Stimulated activated CD8-positive, alpha-beta memory T cell treated with anti-CD3 and anti-CD28 coated beads, Interleukin-2, amount 100 ng/mL, for 1 hour (primary cell): ENCODE measurements at places on chromosomes 5 and 9.
A peak's percentile ranks its signal among the peaks of the same experiment; 100 is the strongest.

GRCh38 chr5:153981905-153982605 is 56.7 kb downstream of the FAM114A2 start:
- no peak for DNase-seq

DNA sequence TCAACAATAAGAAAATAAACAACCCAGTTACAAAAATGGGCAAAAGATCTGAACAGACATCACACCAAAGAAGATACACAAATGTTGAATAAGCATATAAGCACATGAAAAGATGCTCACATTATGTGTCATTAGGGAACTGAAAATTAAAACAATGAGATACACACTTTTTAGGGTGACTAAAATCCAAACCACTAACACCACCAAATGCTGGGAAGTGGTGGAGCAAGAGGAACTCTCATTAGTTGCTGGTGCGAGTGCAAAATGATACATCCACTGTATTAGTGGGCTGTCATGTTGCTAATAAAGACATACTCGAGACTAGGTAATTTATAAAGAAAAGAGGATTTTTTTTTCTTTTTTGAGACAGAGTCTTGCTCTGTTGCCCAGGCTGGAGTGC is 329.1 kb downstream of the TMEM38B start:
- DNase-seq = no peak

GRCh38 chr5:79229357-79230174 is 6.4 kb upstream of the JMY start:
- no peak for DNase-seq

DNA sequence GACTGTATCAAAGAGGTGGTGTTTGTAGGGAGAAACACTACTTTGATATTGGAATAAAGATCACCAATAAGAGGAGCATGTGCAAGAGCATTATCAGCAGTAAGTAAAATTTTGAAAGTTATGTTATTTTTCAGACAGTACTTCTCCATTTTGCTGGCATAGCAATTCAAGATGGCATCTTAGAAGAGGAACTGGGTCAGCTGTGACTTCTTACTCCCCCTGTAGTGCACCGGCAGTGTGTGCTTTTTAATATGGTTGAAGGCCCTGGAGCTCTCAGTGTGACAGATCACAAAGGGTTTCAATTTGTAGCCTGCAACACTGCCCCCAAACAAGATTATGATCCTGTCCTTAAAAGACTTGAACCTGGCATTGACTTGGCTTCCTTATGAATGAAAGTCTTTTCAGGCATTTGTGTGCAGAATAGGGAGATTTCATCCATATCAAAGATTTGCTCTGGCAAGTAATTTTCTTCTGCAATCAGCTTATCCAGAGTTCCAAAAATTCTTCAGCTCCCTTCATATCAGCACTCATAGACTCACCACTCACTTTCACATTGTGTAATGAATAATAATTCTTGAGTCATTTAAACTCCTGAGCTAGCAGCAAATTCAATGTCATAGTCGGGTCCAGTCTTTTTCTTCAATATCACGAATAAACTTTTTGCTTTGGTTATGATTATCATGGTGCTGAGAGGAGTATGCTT is 105.7 kb upstream of the MAMDC2 start:
- no peak for DNase-seq

DNA sequence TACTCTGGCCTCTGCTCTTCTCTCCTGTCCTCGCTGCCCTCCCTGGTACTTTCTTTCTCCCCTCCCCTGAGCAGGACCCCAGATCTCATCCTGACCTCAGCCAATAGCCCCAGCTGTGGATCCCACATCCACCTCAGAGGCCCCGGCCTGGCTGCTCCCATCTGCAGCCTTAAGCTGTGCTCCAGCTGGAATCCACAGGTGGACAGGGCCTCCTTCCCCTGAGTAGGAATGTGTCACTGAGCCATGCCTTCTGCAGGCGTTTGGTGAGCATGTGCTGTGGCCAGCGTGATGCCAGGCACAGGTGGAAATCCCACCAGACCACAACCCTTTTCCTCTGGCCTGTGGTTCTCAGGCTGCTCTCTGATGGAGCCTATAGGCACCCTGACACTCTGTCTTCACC is 68.9 kb downstream of the C5orf15 start:
- no peak for DNase-seq

DNA sequence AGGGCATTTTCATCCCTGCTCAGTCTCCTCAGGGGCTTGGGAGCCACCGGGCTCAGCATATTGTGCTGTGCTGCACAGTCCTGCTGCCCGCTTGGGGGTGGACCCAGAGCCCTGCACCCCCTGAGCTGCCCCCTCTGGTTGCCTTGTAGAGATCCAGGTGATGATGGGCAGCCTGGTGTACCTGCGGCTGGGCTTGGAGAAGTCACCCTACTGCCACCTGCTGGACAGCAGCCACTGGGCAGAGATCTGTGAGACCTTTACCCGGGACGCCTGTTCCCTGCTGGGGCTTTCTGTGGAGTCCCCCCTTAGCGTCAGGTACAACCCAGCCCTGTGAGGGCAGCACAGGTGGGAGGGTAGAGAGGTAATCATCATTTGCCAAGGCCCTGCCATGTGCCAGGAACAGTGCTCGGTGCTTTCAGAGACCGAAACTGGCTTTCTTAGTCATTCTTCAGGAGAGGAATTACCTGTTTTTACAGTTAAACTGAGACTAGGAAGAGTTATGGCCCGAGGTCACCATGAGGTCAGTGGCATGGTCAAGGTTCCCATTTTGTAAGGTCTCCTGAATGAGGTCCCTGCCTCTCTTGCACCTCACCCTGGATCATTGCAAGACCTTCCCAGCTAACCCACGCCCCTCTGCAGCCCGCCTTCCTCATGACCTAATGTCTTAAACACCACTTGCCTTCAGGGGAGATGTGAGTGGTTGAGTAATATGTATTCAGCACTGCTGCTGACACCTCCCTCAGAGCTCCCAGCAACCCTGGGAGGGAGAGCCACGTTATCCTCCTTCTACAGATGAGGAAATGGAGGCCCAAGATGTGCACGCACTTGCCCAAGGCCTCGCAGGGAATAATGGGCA is 7.5 kb downstream of the NHP2 start:
- peak; percentile 66 for DNase-seq

DNA sequence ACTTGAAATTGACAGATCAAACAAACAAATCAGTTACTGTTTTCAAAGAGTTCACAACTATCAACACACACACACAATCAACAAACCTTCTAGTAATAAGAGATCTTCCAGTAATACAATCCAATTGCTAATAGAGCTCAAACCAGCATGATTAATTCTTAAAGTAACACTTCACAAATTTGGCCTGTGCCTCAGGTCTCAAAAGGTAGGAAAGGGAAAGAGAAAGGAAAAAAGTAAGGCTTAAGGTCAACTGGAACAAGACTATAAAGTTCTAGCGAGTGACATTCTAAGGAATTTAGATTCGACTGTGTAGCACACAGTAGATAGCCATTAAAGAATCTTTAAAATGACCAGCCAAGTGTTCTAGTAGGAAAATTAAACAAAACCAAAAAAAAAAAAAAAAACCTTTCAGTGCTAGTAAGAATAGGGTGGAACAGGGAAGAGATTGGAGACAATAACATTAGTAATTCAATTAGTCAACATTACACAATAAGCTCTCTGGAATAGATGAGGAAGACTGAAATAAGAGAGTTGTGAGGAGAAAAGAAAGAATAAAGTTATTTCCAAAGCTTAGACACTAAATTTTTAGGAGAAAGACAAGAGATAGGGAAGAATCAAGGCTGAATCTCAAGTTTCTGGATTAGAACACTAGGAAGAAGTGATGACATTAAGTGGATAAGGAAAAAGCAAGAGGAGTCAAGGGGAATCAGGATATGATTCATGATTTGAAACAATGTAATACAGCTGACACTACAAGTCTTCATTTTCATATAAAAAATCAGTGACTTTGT is 86.1 kb downstream of the FBXL17 start:
- no peak for DNase-seq

DNA sequence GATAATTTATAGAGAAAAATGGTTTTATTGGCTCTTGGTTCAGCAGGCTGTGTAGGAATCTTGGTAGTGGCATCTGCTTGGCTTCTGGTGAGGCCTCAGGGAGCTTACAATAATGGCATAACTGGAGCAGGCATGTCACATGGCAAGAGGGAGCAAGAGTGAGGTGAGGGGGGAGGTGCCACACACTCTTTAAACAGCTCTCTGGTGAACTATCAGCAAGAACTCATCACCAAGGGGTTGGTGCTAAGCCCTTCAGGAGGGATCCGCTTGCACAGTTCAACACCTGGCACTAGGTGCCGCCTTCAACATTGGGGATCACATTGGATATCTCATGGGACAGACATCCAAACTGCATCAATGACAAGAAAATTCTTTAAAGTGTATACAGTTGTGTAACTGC is 10.5 kb downstream of the GPBP1 start:
- DNase-seq = no peak

- no peak for DNase-seq
Observed at GRCh38 chr9:19551124-19551929, 142.5 kb downstream of the ACER2 start.

GRCh38 chr9:33750307-33750838 is 45.0 kb upstream of the PRSS3 start:
- no peak for DNase-seq

- DNase-seq = peak; percentile 2
Observed at GRCh38 chr9:613771-614347, 227.6 kb upstream of the DMRT1 start.

DNA sequence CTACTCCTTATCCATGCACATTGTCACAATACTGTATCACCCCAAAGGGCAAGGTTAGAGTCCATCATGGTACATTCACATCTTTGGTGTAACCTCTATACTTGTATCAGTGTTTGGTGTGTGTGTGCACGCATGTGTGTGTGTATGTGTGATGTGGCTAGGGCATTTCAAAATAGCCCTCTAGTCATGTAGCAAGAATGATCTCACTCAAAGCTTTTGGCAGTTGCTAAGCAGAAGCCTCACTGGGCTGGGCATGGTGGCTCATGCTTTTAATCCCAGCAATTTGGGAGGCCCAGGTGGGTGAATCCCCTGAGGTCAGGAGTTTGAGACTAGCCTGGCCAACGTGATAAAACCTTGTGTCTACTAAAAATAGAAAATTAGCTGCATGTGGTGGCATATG is 245.3 kb downstream of the ADGRV1 start:
- DNase-seq = no peak

- DNase-seq = no peak
Observed at GRCh38 chr9:16921855-16922254, 51.4 kb upstream of the BNC2 start.

- DNase-seq = no peak
Observed at GRCh38 chr5:14444161-14444560, 137.4 kb upstream of the OTULINL start.

DNA sequence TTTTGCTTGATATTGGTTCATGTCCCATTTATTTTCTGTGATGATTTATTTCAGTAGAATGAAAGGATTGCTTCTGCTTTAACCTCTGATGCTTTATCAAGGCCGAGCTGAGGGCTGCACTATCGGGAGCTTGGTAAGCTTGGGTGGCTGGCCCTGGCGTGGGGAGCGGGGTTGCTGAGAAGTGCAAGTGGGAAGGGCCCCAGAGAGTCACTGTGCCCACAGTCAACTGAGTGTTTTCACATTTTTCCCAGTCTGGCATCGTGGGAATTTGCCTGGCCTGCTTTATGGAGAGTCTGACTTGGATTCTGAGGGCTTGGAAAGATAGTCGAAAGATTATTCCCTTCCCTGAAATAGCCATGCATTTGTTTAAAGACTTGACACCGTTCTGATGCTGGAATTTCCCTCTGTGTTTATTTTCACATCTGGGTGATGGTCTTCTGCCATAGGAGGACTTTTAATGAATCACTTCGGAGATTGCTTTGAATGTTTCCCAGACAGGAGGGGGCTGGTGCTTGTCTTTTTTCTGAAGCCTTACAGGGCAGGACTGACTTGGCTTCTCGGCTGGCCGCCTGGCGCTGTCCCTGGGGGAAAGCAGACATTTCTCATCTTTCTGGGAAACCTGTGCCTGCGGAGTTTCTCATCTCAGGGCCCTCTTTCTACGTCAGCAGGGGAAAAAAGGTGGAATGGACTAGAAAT is 139.0 kb downstream of the BOD1 start:
- no peak for DNase-seq

- DNase-seq = no peak
Observed at GRCh38 chr9:2645569-2645968, 24.0 kb downstream of the VLDLR start.

DNA sequence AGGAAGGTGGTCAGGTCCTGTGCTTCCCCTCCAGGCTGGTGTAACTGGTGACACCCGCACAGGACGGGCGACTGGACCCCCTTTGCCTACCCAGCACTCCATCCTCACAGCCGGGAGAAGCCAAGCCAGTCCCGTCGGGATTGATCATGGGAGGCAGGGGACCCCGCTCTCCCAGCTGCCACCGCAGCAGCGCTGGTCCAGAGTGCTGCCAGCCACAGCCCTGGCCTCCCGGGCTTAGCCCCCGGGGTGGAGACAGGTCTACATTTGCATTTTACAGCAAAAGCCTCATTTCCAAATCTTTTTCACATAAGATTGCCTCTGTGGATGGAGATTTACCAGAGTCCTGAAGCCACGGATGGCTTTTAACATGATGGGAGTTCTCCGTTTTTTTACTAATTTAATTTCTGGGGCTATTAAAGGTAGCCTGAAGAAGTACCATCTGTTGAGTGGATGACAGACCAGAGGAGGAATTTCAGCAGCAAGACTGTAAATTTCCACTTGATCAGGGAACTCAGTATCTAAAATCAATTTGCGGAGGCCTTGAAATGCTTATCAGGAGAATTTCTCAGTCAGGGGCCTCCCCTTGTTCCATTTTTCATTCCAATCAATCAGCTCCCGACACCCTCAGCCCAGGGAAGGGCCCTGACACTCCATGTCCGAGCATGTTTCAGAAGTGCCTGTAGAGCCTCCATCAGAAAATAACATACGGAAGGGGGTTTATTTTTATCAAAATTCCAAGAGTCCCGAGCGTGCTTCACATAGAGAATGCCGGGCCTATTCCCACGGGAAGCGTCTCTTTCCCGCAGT is 80.6 kb downstream of the OLFM1 start:
- DNase-seq = no peak

GRCh38 chr9:106032978-106033377 is 338.6 kb downstream of the TMEM38B start:
- no peak for DNase-seq

DNA sequence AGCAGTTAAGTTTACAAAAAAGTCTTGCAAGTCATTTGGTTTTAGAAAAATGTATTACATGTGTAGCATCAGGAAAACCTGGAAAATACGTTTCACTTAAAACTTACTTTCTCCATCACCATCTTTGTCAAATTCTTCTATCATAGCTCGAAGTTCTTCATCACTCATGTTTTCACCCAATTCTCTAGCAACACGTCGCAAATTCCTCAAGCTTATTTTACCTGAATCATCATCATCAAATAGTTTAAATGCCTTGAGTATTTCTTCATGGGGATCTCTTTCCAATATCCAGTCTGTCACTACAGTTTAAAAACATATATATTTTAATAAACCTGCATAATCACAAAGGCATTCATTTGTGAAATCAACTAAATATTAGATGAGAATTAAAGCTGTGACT is 10.3 kb downstream of the CETN3 start:
- DNase-seq = no peak

- no peak for DNase-seq
Observed at GRCh38 chr5:179381691-179382090, 36.4 kb upstream of the ADAMTS2 start.

- DNase-seq = no peak
Observed at GRCh38 chr5:80755626-80756025, 100.8 kb upstream of the DHFR start.
